Activated CD4-positive, alpha-beta memory T cell treated with anti-CD3 and anti-CD28 coated beads for 36 hours (primary cell): ENCODE measurements at places on chromosomes 2 and 18. TPM values are rescaled to one million over a fixed set of nuclear protein-coding genes. Genes with fewer than 3 reads are reported as not detected.

DNA sequence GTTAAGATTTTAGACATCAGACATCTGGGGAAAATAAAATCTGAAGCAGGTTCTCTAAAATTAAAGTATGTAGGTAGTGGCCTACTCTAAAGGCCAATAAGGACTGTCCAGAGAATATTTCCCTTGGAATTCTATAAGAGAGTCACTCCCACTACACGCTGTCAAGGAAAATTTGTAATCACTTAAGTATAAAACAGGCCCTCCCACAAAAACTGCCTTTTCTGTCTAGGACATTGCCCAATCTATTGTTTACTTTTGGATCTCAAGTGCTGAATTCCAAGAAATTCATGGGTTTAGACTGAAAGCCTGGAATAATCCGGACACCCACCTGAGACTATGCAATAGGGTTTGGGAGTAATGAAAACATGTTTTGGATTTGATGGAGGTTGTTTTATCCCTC is 1.7 kb upstream of the SRBD1 start:
- no peak for DNase-seq

DNA sequence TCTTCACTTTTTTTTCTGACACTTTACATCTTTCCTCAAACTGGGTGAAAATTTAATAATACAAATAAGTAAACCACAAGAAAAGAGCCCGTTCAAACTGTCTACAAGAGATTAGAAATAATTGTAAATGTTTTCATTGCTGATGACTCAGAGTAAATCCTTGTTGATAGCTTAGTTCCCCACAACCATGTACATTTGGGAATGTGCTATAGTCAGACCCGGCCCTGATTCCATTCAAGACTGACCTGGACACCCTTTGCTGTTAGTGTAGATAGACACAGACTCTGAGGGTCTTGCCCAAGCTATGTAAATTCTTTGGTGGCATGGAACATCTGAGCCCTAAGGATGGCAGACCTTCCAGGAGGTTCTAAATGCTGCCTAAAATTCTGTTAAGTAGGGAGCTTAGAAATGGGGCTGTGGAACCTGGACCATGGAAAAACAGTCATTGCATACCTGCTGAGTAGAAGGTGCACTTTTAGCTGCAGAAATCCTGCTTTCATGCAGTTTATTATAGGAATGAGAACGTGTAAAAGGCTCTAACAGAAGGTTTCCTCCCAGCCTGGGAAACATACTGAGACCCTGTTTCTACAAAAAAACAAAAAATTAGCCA is 3.7 kb downstream of the MALT1 start:
- no peak for DNase-seq

GRCh38 chr2:10071176-10071575 is 9.0 kb downstream of the CYS1 start:
- no peak for DNase-seq

GRCh38 chr2:75274936-75275335 is 75.6 kb upstream of the TACR1 start:
- DNase-seq: no peak

DNA sequence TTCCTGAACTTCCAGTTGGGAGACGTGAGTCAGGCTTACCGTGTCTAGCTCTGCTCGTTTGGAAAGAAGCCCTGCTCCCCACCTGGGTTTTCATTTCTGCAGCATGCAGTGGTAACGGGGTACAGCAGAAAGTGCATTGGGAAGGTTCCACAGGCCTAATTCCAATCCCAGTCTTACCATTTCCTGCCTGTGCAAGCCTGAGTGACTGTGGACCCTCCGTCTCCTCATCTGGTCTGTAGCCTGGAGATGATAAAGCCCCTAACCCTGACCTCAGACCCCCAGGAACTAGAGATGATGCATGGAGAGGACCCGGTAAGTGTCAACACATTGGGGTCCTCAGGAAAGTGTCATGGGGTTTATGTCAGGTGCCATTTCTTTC is 5.8 kb upstream of the PSD4 start:
- DNase-seq: no peak

DNA sequence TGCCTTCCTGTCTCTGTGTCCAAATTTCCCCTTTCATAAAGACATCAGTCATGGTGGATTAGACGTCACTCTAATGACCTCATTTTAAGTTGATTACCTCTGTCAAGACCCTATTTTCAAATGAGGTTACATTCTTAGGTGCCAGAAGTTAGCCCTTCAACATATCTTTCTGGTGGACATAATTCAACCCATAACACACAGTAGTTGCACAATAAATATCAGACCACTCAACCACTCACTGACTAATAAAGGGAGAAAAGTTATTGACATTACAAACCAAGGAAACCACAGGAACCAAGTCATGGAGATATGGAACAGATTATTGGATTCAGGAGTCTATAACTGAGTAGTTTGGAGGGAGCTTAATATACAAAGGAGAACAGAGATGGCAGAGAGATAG is 377.4 kb upstream of the ACVR2A start:
- no peak for DNase-seq

DNA sequence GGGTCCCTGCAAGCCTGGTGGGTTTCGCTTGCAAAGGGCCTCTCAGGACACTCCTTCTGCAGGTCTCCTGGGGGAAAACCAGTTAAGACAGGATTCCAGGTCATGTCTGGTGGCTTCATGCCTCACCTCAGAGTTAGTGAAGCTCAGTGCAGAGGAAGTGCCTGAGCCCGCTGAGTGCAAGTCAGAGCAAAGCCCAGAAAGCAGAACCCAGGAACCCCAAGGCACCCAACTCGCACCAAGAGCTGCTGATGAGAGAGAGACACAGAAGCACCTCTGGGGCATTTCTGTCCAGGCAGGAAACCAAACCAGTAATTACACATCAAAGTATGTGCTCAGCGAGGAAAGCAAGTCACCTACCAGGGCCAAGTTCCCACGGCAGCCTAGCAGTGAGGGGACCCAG is 78.4 kb downstream of the ARHGEF4 start:
- no peak for DNase-seq

DNA sequence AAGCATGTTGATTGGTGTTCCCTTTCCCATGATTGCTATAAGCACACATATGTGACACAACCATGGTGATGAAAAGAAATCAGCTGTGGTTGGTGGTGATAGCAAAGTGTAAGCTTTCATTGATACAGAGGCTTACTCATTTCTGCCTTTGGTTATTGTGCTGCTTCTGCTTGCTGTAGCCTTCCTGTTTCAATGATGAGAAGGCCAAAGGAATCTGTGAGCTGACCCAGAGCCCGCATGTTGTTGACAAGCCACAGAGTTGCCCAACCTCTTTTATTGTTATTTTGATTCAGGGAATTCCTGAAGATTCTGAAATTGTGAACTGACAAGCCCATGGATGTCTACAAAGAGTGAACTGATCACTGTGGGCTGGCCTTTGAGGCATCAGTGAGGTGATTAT is 164.4 kb downstream of the TMEFF2 start:
- no peak for DNase-seq

TDRD15 gene
- not detected for total RNA-seq

UGT1A6 gene
- total RNA-seq: not detected

FOXD4L1 gene
- total RNA-seq: 0.12 TPM

FRZB gene
- not detected for total RNA-seq
